ENCODE measurements at places on chromosomes 7 and 10. TPM values are rescaled to one million over a fixed set of nuclear protein-coding genes. Genes with fewer than 3 reads are reported as not detected.

Gene NRG3
- total RNA-seq: not detected

Gene COL17A1
- total RNA-seq: 2.8 TPM

Gene NUTM2A
- 0.08 TPM for total RNA-seq

Gene NACAD
- total RNA-seq: 0.40 TPM

Gene STOX1
- total RNA-seq: 0.45 TPM

Gene SEMA3A
- 5.2 TPM for total RNA-seq

Gene OGDHL
- total RNA-seq: 0.40 TPM

Gene RGR
- not detected for total RNA-seq

Gene CCDC201
- not detected for total RNA-seq

Gene GPR22
- not detected for total RNA-seq

Gene DPP6
- total RNA-seq: not detected

Gene NEURL1
- total RNA-seq: 0.60 TPM

Gene SOSTDC1
- total RNA-seq: not detected

Gene SLC18A3
- not detected for total RNA-seq

Gene XPNPEP1
- 31.0 TPM for total RNA-seq
